ENCODE measurements at places on chromosomes 7 and 10.

- no peaks in the 10 kb centered on the region for H3K36me3 ChIP-seq
- H3K4me1 ChIP-seq, result no peaks in the 10 kb centered on the region
- H3K27ac ChIP-seq, result no peak overlapping the region
- DNase-seq, result no peak
Observed at GRCh38 chr10:123755061-123755460, 88.9 kb downstream of the GPR26 start.

GRCh38 chr7:100642534-100642907 is 1.2 kb upstream of the TFR2 start:
- no peak for DNase-seq
- no peak overlapping the region for H3K27ac ChIP-seq
- no peaks in the 10 kb centered on the region for H3K4me1 ChIP-seq
- no peaks in the 10 kb centered on the region for H3K27me3 ChIP-seq
- no peaks in the 10 kb centered on the region for H3K36me3 ChIP-seq

GRCh38 chr10:19983880-19984565 is 167.8 kb downstream of the PLXDC2 start:
- H3K27ac ChIP-seq, result no peak overlapping the region
- H3K4me1 ChIP-seq, result no peaks in the 10 kb centered on the region

DNA sequence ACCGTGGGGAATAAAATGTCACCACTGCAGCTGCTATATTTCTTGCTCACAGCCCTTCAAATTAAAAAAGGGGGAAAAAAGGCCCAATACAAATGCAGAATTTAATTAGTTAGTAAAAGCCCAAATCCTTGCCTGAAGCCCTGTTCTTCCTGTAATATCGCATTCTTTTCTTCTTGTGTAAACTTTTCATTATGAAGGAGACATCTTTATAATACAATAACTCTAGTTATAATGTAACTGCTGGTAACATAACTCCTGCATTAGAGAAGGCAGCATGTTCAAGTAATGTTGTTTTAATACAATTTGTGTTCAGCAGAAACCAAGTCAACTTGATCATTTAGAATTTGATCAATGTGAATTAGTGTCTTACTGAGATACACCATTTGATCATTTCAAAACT is 250.9 kb downstream of the CHCHD3 start:
- H3K27ac ChIP-seq, result no peak overlapping the region
- H3K27me3 ChIP-seq, result no peaks in the 10 kb centered on the region
- no peak for DNase-seq

GRCh38 chr10:101221963-101222531 is 7.2 kb downstream of the LBX1 start:
- H3K4me3 ChIP-seq, result no peak overlapping the region
- H3K36me3 ChIP-seq, result no peaks in the 10 kb centered on the region

DNA sequence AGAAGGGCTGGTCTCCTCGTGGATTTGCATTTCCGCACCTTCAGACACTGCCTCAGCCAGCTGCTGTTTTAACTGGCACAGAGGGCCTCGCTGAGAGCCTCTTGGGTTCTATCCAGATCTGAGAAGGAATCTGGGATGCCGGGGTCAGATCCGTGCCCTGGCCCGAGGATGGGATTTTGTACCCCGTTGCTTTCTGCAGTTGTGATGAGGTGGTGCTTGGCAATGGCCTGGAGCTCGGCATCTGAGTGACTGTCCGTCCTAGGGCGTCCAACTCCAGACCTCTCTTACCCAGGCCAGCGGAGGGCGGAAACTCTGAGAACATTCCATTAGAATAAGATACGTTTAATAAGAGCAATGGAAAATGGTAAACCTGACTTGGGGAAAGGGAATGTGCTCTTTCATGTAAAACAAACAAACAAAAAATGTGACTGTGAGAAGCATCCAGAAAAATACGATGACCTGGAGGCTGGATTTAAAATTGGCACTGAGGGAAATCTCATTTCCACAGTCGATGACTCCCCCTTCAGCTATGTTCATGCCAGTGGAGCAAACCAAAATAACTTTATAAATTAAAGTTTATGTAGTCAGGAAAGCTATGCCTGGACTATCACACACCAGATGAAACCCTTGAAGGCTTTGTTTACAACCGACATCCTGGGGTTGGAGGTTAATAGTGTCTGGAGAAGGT is 39.6 kb downstream of the GRK5 start:
- H3K27ac ChIP-seq, result peak overlapping the region; percentile 67
- no peaks in the 10 kb centered on the region for H3K36me3 ChIP-seq
- H3K4me3 ChIP-seq, result no peak overlapping the region
- peak; percentile 89 for DNase-seq
- H3K4me1 ChIP-seq, result peaks cover 38% of the 10 kb centered on the region

GRCh38 chr7:27492224-27492623 is 170.5 kb downstream of the HIBADH start:
- H3K4me1 ChIP-seq, result no peaks in the 10 kb centered on the region
- H3K27me3 ChIP-seq, result peaks cover 18% of the 10 kb centered on the region
- H3K36me3 ChIP-seq, result no peaks in the 10 kb centered on the region
- no peak overlapping the region for H3K27ac ChIP-seq
- DNase-seq, result no peak
- no peak overlapping the region for H3K4me3 ChIP-seq

GRCh38 chr10:21196822-21197395 is 299.8 kb upstream of the NEBL start:
- H3K27ac ChIP-seq, result no peak overlapping the region
- no peaks in the 10 kb centered on the region for H3K4me1 ChIP-seq
- H3K36me3 ChIP-seq, result no peaks in the 10 kb centered on the region
- H3K4me3 ChIP-seq, result no peak overlapping the region
- no peaks in the 10 kb centered on the region for H3K27me3 ChIP-seq

DNA sequence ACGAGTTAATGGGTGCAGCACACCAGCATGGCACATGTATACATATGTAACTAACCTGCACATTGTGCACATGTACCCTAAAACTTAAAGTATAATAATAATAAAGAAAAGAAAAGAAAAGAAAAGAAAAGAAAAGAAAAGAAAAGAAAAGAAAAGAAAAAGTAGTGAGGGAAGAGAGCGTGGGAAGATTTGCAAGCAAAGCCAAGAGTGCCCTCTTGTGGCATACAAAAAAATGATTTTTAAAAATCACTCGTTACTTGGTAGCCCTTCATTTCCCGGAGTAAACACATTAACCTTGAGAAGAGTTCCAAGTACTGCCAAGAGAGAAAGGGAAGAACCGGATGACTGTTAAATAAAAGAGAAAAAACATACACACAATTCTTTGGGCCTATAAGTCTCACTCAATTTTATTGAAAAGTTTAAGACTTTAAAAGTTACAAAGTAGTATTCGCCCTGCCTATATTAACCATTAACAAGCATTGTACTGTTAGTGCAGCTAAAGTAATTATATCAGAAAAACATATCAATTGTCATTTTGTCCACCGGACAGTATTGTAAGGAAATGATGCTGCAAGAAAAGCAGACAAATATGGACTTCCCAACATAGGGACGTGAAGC is 6.2 kb upstream of the CH25H start:
- no peak overlapping the region for H3K27ac ChIP-seq
- 0 out of 2 replicates have a peak, but pooled peaks cover 10% of the 10 kb centered on the region for H3K36me3 ChIP-seq
- no peak overlapping the region for H3K4me3 ChIP-seq

- no peaks in the 10 kb centered on the region for H3K27me3 ChIP-seq
- no peaks in the 10 kb centered on the region for H3K4me1 ChIP-seq
- no peak overlapping the region for H3K4me3 ChIP-seq
- no peaks in the 10 kb centered on the region for H3K36me3 ChIP-seq
Observed at GRCh38 chr7:135822376-135822775, 73.8 kb upstream of the FAM180A start.

GRCh38 chr7:40786909-40787308 is 652.1 kb downstream of the SUGCT start:
- DNase-seq, result no peak
- no peaks in the 10 kb centered on the region for H3K4me1 ChIP-seq
- no peak overlapping the region for H3K4me3 ChIP-seq

DNA sequence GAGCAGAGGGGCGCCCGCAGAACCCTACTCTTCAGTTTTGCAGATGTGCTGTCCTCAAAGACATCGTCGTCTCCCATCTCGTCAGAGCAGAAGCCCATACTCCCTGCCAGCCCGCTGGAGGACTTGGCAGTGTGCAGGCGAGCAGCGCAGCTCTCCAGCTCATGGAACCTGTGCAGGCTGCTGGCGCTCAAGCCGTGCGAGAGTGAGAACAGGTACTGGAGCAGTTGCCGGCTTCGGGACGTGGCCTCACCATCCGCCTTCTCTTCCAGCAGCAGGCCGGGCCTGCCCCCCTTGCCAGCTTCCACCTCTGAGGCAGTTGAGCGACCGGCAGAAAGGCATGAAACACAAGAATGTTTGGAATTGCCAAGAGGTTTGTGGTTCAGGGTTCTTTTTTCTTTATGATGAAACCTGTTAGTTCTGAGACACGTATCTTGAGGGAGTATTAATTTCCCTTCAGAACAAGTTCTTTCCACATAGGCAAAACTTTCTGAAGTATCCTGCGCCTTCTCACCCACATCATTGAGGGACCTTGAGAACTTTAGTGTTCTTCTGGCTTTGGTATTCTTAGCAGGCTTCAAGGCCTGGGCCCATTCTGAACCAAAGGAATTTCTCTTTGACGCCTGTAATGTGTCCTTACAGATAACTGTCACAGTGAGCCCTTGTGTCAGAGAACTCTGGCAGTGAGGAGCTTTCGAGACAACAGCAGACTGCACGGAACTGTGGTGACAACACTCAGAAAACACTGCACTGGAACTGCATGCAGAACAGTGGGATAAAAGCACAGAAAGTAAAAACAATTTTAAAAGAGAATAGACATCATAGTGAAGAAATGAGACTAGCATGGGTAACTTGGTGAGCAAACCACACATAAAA is 89.5 kb downstream of the ALOX5 start:
- H3K4me3 ChIP-seq, result no peak overlapping the region
- H3K27me3 ChIP-seq, result no peaks in the 10 kb centered on the region
- DNase-seq, result no peak
- no peak overlapping the region for H3K27ac ChIP-seq

- no peak for DNase-seq
- peaks cover 9% of the 10 kb centered on the region for H3K4me1 ChIP-seq
- no peak overlapping the region for H3K27ac ChIP-seq
- no peaks in the 10 kb centered on the region for H3K27me3 ChIP-seq
Observed at GRCh38 chr7:29228289-29229011, 33.9 kb downstream of the CHN2 start.

DNA sequence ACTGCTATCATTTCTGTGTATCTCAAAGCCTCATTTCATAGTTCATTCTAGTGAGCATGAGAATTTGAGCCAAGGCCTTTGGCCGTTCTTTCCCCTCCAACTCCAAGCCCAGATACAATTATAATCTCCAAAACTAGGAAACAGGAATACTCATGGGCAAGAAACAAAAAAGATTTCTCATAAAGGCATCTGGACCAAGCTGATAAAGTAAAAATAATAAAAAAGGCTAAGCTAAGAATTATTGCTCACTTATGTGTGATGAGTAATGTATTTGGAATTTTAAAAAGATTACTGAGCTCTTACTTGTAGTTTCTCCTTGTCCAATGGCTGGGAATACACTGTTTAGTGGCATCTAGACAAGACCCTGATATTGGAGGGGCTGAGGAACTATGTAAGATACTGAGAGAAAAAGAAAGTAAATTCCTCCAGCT is 196.4 kb upstream of the POM121L12 start:
- no peak for DNase-seq
- no peak overlapping the region for H3K27ac ChIP-seq
- no peaks in the 10 kb centered on the region for H3K4me1 ChIP-seq

DNA sequence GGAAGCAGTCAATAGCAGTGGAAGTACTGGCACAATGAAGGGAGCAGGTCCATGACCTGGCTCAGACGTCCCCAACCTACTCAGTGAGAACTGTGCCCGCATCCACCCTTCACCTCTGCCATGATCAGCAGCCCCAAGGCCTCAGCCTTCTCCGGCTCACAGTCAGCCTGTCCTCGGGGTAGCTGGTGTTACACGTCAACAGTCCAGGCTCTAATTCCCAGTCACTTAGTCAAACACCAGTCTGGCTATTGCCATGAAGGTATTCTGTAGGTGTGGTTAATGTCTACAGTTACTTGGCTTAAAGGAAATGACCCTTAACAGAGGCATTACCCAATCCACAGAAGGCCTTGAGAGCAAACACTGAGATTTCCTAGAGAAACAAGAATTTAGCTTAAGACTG is 49.1 kb downstream of the GRB10 start:
- peak; percentile 41 for DNase-seq
- peaks cover 32% of the 10 kb centered on the region for H3K4me1 ChIP-seq
- no peaks in the 10 kb centered on the region for H3K36me3 ChIP-seq
- H3K27me3 ChIP-seq, result no peaks in the 10 kb centered on the region
- H3K27ac ChIP-seq, result no peak overlapping the region

Measured in GM23248 (cell line).